ENCODE measurements at places on chromosomes 1 and 21. TPM values are rescaled to one million over a fixed set of nuclear protein-coding genes. Genes with fewer than 3 reads are reported as not detected.

GRCh38 chr1:211327346-211327921 is 801 bp downstream of the TRAF5 start:
- H3K4me3 ChIP-seq, result peak overlapping the region; percentile 93
- no peak for DNase-seq
- H3K36me3 ChIP-seq, result no peaks in the 10 kb centered on the region
- peaks cover 38% of the 10 kb centered on the region for H3K4me1 ChIP-seq
- no peaks in the 10 kb centered on the region for H3K27me3 ChIP-seq
- H3K27ac ChIP-seq, result peak overlapping the region; percentile 84

Gene GPR37L1
- not detected for total RNA-seq

Gene GADD45A
- total RNA-seq, result 111 TPM

DNA sequence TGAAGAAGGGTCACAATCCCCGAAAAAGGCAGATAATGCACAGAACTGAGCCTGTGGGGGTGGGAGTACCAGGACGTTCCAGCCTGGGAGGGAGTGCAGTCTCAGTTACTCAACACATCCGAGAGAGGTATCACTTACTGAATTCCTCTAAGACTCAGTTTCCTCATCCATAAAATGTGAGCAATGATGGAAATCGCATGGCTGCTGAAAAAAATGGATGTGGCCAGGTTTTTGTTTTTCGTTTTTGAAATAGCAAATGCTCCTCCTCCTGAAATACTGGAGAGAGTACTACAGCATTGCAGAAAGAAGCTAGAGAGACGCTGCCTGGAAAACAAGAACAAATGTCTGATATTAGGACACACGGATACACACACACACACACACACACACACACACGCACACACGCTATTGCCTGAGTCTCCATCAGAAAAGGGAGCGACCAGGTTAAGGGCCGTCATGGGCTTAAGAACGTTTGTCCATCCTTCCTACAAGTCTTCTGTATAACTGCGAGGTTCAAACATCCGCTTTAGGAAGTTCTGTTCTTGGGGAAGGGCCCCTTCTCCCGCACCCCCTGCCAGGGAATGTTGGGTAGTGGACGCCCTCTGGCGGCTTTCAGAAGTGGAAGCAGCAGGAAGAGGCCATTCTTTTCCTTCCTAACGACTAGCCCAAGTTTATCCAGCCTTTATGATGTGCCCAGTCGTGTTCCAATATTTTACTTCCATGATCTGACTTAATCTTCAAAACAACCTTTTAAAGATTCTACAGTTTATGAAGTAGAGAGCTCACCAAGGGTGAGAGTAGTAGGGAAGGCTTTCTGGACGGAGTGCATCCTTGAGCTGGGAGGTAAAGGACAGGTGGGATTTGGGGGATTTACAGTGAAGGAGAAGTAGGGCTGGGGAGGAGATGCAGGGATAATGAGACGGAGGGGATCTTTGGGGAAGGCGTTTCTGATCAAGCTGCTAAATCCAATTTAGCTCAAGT is 699 bp upstream of the NES start:
- H3K36me3 ChIP-seq, result no peaks in the 10 kb centered on the region
- H3K4me1 ChIP-seq, result peaks cover 10% of the 10 kb centered on the region
- peak overlapping the region; percentile 51 for H3K4me3 ChIP-seq
- no peaks in the 10 kb centered on the region for H3K27me3 ChIP-seq
- no peak for DNase-seq

- H3K27me3 ChIP-seq, result no peaks in the 10 kb centered on the region
- H3K4me1 ChIP-seq, result peaks cover 26% of the 10 kb centered on the region
- H3K27ac ChIP-seq, result no peak overlapping the region
- H3K4me3 ChIP-seq, result no peak overlapping the region
Observed at GRCh38 chr1:59219916-59220315, 77.0 kb upstream of the FGGY start.

Gene OR10Z1
- not detected for total RNA-seq
